ENCODE measurements at places on chromosomes 5 and 9.

DNA sequence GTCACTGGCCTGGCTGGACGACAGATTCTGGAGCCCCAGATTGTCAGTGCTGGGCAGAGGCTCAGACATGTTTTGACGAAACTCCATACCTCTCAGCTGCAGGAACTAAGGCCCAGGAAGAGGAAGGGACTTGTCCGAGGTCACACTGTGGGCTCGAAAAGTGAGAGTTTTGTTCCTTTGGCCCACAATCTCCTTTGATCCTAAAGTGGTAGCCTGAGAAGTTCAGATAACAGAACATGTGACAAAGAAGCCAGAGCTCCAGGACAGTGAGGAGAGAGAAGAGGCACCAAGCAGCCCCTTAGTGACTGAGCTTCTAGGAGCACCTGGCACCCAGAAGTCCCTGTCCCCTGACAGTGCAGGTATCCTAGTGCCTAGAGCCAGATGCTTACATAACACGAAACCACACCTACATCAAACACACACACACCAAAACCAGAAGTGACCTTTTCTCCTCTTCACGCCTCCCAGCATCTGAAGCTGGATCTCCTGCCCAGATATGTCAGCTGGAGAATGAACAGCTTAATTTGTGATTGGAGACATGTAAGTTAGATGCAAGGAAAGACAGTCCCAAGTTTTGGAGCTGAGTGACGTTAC, 88.9 kb downstream of the ADRB2 start:
- DNase-seq, result no peak

DNA sequence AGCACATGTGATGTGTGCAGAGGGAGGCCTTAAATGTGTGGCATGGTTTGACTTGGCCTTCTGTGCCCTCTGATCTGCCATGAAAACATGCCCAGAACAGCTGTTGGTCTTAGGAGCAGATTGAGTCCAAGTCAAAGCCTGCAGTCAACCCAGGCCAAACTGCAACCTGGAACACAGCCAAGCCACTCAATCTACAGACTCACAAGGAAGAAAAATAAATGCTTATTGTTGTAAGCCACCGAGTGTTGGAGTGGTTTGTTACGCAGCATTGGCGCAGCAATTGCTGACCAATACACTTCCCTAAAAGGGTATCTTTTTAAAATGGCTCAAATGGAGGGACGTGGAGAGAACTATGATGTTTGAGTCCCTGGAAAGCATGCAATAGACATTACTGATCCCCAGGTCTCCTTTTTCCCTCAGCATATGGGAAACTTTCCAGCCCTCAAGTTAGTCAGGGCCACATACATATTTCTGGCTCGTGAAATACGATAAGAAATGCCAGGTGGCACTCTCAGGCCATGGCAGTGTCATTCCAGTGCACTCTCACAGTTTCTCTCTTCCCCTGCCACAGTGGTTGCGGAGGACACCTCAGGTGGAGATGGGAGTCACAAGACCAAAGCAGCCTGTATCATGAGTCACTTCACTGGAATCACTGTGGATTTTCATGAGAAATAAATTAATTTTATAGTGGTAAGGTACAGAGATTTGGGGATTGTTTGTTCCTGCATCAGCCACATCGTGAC, 168.0 kb upstream of the ZNF618 start:
- DNase-seq, result no peak

GRCh38 chr9:121781701-121782464, 130.4 kb downstream of the DAB2IP start:
- no peak for DNase-seq

GRCh38 chr9:6068983-6069382, 53.6 kb upstream of the RANBP6 start:
- no peak for DNase-seq

DNA sequence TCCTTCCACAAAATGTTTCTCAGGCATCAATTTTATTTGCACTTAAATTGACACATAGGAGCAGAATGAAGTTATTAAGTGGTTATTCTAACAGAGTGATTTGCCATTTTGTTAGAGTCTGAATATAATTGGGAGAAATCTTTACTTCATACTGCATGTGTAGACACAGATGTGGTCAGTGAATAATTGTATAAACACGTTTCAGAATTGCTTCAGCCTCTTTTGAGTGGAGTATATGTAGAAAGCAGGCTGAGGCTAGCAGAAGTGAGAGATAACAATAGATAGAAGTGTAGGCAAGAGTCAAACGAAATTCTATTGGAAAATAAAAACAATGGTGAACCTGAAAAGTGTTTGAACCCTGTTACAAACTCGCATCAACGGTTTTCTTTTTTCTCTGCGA, 270.7 kb downstream of the TMEM167A start:
- no peak for DNase-seq

DNA sequence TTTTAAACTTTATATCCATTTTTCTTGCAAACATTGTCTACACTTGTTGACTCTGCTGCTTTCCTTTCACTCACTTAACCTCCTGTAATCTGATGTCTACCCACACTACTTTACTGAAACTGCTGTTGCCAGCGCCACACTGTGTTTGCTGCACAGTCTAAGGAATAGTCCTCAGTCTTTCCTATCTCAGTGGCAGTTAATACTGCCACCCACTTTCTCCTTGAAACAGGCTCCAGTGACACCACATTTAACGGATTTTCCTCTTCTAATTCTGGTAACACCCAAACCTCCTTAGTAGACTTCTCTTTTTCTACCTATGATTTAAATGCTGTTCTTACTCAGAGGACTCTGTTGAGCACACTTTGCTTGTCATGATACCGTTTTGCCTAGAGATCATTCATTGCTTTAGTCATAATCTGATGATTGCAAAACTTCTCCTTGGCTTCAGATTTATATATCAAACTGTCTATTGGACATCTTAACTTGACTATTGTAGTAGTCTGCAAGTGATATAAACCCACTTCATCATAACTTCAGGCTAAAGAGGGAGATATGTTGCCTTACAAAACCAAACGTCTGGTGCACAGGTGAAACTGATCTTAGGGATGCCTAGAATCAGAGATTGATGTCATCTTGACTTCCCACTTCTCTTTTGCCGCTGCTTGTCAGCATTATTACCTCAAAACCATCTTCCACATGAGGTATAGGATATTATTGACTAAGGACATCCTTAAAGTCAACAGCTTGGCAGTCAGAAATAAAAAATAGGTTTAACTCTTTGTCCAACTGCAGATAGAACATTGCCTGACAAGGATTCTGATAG, 94.1 kb downstream of the CDC42SE2 start:
- DNase-seq, result no peak

DNA sequence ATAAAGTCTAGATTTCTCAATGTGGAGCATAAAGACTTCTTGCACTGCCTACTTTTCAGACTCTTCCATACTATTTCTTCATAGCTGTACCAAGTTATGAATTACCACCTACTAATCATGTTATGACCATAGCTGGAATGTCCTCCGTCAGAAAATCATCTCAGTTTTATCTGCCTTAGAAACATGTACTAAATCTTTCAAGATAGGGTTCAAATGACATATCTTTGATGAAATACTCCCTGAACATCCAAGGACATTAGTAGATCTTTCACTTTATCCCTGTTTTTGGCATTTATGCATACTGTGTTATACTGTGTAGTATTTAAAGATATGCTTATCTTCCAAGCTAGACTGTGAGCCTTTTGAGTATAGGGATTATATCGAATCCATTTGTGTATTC, 49.6 kb upstream of the MEF2C start:
- no peak for DNase-seq

DNA sequence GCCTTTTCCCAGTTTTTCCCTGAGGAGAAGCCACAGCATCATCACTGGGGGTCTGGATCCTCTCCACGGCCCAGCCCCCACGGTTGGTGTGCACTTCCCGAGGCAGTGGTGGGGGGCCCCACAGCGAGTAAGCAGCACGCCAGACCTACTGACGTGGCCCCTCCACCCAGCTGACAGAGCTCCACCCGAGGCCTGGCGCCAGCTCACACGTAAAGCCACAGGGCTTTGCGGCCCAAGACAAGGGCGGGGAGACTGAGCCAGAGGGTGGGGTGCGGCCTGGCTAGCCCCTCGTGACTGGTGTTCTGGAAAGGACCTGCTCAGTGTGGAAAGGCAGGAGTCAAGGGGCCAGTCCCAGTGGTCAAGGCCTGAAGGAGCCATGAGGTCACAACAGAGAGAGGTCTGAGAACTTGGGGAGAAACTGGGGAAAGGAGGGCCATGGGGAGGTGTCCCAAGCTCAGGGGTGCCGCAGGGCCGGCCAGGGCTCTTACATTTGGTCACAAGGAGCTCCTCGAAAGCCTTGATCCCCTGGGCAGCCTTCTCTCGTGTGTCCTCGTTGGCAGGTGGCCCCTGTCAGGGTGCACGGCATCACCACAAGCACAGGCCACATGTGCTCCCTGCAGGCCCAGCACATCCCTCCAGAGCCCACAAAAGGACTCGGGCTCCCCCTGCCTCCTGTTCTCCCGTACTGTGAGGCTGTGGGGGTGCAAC, 5.5 kb downstream of the SNAPC4 start:
- no peak for DNase-seq

DNA sequence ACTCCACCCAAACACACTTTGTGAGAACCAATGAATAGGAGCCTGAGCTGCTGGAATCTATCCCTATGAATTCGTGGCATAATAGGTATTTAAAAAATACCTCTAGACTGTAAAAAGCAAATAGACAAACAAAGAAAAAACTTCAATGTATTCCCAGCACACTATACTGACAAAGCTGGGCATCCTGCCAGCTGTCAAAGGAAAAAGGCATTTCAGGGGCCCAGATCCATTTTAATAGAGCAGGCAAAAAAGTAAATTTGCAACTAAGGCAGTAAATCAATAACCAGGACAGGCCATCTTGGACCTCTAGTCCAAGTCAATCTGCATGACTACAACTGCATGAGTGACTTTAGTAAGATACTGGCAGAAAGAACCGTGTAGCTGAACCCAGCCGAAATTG, 25.6 kb upstream of the LARP1 start:
- no peak for DNase-seq

DNA sequence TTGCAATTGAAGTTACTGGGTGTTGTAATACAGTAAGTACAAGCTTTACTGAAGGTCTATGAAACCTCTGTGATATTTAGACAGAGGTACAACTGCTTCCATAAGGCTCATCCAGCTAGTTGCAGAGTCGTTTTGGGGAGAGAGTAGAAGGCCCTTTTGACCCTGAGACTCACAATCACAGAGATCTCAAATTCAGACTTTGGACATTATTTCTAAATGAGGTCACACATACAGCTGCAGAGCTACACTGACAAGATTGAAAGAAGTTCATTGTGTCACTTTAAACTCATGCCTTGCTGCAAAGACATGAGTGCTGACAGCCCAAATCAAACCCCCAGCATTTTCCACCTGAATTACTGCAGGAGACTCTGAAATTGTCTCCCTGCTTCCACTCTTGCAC, 205.9 kb upstream of the TMEM161B start:
- DNase-seq, result no peak

DNA sequence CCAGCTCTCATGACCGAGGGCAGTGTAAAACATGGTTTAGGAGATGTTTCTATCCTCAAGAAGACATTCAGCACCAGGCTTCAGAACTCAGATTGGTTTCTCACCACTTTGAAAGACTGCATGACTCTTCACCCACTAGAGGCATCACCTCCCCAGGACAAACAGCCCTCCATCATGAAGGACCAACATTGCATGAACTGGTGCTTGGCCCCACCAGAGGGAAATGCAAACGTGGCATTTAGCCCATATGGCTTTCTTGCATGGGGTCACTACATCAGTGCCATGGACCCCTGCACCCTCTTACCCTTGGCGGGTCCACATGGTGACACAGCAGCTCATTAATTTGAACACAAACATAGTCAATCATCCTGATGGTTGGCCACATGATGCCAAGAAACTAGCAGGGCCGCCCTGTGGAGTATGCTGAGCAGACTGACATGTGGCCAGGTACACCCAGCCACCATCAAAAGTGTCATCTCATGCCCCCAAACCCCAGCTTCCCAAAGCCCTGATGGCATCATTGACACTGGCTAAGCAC, 129.5 kb upstream of the FSTL4 start:
- no peak for DNase-seq

- DNase-seq, result no peak
These were observed 34.8 kb downstream of the HTR4 start for GRCh38 chr5:148619484-148619883.

DNA sequence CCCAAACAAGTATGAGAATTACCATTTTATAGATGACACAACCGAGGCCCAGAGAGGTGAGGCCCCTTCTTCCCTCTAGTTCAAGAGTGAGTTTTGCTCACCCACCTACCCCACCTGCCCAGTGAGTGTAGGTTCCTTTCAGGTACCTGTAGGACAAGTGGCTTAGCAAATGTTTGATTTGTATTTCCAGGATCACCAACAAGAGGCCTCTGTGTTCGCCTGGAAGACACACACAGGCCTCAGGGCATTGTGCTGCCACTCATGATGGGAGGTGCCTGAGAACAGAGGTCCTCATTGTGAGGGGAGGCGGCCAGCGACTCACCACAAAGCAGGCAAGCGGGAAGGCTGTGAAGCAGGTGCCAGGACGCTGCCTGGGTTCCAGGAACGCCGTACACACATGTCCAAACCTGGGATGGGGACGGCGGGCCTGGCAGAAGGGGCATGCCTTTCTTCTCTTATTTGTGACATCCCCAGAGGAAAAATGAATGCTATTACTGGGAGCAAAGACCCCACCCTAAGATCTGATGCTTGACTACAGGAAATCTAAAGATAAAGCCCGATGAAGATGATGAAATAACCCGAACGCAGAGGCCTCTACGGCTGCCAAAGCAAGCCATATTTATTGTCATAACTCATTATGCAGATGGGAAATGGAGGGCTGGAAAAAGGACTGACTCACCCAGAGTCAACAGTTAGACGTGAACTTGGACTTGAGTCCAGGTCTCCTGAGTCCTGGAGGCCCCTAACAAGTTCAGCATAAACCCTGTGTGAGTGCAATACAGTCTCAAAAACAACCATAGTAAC, 60.2 kb upstream of the SLC25A51 start:
- DNase-seq, result no peak

GRCh38 chr9:36937346-36937745, 96.7 kb downstream of the PAX5 start:
- no peak for DNase-seq

DNA sequence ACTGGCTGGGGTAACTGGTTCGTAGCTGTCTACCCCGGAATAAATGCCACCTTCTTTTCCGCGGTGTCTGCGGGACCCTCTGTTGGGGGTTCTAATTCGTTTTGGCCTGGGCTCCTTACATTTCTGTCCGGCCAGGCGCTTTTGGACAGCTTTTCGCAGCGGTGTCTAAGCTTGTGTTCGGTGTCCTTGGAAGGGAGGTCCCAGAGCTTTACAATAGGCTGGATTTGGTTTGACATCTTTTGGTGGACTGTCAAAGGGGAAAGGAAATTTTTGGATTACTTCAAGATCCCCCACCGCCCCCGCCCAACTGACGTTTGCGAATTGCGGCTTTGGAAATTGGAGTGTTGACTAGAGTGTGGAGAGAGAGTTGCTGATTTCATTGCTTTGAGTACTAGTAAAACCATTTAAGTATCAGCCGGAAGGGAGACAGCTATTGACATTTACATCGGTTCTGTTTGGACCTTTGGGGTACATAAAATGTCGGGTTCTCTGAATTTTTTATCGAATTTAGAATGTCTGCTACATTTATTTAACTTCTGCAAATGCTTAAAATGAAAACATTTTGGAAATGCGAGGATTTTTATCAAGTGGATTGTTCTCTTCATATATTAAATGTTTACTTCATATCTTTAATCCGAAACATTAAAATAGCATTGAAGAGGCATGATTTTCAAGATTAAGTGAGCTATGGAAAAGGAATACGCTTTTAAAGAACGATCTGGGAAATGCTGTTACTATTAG, 4.7 kb upstream of the PURA start:
- no peak for DNase-seq

All from effector CD4-positive, alpha-beta T cell (primary cell).